Large intestine (tissue), 12 donors: ENCODE measurements at places on chromosomes 2 and 18.

DNA sequence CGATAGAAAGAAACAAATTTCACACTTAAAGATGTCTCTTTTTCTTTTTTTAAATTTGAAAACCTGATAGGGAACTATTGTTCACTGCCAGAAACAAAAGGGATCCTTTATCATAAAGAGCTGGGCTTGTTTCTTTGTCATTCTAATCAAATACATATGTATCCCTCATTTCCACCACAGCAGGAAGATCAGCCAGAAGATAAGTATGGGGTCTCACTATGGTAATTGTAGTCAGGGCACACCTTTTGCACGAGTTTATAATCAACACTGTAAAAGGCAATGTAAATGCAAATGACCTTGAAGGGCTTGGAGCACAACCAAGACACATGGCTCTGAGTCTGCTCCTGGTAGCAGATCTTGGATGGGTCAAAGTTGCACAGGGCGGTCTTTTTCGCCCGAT is 109.5 kb downstream of the NXPH2 start:
- DNase-seq, result no peak

- DNase-seq, result peak; percentile 39
Observed at GRCh38 chr18:63963615-63964256, 6.1 kb upstream of the SERPINB8 start.

GRCh38 chr2:58983111-58983510 is 742.0 kb upstream of the FANCL start:
- no peak for DNase-seq

- no peak for DNase-seq
Observed at GRCh38 chr2:149178612-149179011, 140.1 kb downstream of the LYPD6B start.

DNA sequence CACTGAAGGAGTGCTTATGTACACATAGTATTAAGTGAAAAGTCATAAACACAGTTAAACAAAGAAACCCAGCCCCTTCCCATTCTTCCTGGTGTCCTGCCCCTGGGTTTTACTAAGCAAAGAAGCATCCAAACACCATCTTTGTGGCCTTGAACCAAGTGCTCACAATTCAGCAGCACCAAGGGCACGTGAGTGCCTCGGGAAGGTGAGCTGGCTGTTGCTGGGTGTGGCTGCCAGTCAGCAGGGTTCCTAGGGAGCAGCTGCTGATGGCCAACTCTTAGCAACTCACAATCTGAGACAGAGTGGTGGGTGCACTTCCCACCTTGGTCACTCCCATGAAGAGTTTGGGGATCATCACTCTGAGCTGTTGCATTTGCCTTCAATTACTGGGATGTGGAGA is 97.7 kb upstream of the PGAP1 start:
- DNase-seq, result peak; percentile 60

- no peak for DNase-seq
Observed at GRCh38 chr2:68236103-68236734, 16.1 kb downstream of the PPP3R1 start.

GRCh38 chr2:234211797-234212196 is 161.3 kb downstream of the SPP2 start:
- DNase-seq, result peak; percentile 56

GRCh38 chr2:222976521-222977061 is 75.4 kb upstream of the KCNE4 start:
- DNase-seq, result no peak

GRCh38 chr18:69158944-69159343 is 241.7 kb upstream of the DOK6 start:
- no peak for DNase-seq

DNA sequence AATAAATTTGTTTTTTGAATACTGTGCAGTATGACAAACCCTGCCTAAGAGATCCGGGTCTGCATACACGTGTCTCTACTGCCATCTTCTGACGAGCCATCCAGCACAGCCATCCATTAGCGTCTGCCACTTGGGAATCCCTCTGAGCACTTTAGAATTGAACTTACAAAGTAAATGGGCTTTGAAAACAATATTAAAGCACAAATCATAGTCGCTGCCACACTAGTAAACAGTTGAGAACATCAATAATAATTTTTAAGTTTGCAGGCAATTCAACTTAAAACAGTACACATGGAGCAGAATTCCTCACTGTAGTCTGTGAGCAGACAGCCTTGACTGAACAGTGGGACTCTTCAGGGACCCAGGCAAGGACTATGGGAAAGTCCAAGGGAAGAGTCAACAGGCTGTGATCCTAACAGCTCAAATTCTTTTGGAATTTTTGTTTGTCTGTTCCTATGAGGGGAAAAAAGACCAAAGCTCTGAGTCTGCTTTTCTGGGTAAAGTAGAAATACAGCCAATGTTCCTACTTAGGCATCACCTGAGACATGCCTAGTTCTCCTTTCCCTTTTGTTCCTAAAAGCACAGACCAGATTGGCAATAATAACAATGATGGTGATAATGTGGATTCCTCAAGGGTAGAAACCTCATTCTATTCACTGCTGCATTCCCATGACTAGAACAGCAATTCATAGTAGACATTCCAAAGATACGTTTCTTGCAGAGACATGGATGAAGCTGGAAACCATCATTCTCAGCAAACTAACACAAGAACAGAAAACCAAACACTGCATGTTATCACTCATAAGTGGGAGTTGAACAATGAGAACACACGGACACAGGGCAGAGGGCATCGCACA is 92.9 kb downstream of the MREG start:
- DNase-seq, result peak; percentile 56

DNA sequence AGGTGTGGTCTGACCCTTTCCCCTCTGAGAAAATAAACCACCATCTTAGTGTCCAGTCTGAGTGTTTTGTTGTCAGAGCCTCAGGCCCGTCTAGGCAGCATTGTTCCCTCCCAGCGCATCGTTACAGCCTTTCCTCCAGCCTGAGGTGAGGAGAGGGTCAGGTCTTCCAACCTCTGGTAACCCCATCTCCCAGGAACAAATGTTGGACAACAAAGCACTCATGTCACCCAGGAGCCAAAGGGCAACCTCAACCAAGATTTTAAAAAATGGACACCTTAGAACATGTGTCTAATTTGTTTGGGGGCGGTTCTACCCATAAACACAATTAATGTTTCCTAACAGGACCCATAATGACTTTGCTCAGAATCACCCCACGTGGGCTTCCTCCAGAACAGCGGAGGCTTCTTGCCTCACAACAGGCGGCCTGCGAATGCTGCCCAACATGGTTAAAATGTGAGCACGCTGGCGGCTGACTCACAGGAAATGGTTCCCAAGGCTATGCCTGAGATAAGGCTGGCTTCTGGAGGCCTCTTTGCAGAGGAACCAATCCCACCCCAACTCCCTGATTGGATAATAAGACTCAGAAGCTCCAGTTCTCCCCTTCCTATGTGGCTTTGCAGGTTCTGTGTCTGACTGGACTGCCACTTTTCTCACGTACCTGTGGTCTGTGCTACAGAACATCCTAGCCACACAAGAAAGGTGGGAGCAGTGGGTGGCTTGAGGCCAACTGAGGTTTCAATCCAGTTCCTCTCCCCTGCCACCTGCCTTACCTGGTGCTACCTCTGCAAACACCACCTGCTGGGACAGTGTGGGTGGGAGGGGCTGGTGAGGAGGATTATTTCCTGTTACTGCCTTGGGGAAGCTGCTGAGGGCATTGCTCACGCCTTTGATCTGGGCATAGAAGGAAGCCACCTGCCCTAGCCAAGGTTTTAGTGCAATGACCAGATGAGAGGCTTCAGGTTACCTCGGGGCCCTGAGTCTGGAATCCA is 108.8 kb downstream of the B3GNT2 start:
- no peak for DNase-seq

- DNase-seq, result no peak
Observed at GRCh38 chr2:165898381-165898780, 55.2 kb downstream of the TTC21B start.

- peak; percentile 28 for DNase-seq
Observed at GRCh38 chr18:70072678-70073077, 125.0 kb upstream of the CD226 start.
